Left renal pelvis (tissue), 4 donors: ENCODE measurements at places on chromosomes 3 and 15. TPM values are rescaled to one million over a fixed set of nuclear protein-coding genes. Genes with fewer than 3 reads are reported as not detected.

GRCh38 chr3:86653661-86654205 is 337.2 kb downstream of the VGLL3 start:
- no peak for DNase-seq

- DNase-seq = no peak
These were observed 335.8 kb upstream of the GOLIM4 start for GRCh38 chr3:168431491-168431890.

SLC38A3 gene
- 6.6 TPM for polyA plus RNA-seq

MASP1 gene
- 4.8 TPM for polyA plus RNA-seq

NR2E3 gene
- polyA plus RNA-seq = 0.40 TPM
